ENCODE measurements at places on chromosomes 11 and 22.

GRCh38 chr11:44842220-44842619 is 108.5 kb downstream of the TP53I11 start:
- no peak for DNase-seq

DNA sequence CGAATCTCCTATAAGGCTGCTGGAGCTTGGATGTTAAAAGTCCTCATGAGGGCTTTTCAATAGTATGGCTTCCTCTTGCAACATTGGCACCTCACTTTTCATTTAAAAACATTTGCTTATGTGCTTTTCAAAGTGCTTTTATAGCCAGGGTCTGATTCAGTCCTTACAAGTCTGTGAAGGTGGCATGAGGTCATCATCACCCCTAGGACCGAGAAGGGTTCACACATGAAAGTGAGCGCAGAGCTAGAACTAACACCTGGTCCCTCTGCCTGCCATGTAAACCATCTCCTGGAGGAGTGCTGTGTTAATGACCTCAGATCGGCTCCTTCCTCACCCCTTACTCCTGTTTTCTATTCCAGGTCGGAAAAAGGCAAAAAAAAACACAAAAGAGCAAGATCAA is 12.2 kb upstream of the LMO2 start:
- no peak for DNase-seq

- DNase-seq, result no peak
These were observed 102.7 kb upstream of the PARVA start for GRCh38 chr11:12274558-12275197.

GRCh38 chr11:6895010-6895409 is 2.7 kb upstream of the OR2D2 start:
- no peak for DNase-seq

DNA sequence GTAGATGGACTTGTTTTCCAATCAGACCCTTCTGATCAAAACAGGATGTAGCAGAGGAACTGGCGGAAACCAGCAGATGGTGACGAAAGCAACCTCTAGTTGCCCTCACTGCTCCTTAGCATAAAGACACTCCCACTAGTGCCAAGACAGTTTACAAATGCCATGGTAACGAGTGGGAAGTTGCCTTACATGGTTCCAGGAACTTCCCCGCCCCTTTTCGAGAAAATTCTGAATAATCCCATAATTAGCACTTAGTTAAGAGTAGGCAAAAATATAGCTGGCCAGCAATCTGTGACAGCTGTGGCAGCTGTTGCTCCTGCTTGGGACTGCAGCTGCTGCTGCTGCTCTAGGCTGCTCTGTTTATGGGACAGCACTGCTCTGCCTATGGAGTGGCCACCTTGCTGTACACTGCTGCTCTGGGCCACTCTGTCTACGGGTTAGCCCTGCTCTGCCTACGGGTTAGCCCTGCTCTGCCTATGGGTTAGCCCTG is 33.4 kb upstream of the SORL1 start:
- no peak for DNase-seq

- DNase-seq, result no peak
These were observed 49.3 kb upstream of the THY1 start for GRCh38 chr11:119472186-119472855.

DNA sequence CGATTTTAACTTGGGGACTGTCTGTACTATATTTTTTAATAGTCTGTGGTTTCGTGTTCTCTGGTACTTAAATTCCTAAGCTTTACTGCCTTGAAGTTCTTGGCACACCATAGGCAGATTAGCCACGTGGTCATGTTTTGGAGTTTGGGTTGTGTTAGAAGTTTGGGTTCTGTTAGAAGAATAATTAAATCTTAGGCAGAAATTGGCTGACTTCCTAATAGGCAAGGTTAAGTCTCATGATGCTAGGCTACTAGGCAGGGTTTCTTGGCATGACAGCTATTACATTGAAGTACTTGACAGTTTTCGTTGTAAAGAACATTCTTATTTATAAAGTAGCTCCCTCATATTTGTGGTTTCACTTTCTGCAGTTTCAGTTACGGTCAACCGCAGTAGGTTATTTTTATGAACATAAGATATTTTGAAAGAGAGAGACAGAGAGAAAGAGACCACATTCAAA is 30.0 kb upstream of the MMP7 start:
- no peak for DNase-seq

GRCh38 chr11:127049486-127049885 is 48.9 kb upstream of the KIRREL3 start:
- no peak for DNase-seq

GRCh38 chr11:134978388-134979088 is 566.5 kb upstream of the B3GAT1 start:
- no peak for DNase-seq

DNA sequence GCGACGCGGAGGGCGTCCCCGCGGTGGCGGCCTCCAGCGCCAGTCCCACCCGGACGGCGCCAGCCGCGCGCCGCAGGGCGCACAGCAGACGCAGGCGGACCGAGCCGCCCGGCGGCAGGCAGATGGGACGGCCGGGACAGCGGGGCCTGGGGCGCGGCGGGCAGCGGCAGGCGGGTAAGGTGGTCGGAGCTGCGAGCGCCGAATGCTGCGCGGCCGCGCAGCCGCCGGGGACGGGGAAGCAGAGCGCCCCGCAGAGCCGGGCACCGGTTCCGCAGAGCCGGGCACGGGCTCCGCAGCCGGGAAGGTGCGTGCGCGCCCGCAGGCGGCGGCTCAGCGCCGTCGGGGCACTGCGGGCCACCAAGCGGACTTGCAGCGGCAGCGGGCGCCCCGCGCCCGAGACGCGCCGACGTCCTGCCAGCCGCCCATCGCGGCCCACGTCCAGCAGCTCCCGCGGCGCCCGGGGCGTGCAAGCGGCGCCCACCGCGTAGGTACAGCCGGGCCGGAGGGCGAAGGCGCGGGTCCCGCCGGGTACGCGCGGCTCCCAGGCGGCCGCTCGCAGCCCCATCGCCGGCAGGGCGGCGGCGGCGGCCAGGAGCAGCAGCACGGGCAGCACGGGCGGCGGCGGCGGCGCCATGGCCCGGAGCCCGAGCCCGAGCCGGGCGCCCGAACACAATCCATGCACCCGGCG is 739 bp downstream of the CELSR1 start:
- DNase-seq, result no peak

GRCh38 chr22:33467620-33468095 is 409.5 kb upstream of the SYN3 start:
- DNase-seq, result no peak
